ENCODE measurements at places on chromosomes 6 and 20.

GRCh38 chr6:1091900-1092299 is 220.0 kb upstream of the FOXQ1 start:
- DNase-seq = no peak

- DNase-seq = no peak
Observed at GRCh38 chr6:1631251-1631650, 21.5 kb downstream of the FOXC1 start.

GRCh38 chr6:40791004-40791403 is 203.8 kb upstream of the LRFN2 start:
- DNase-seq = no peak

- DNase-seq = no peak
Observed at GRCh38 chr6:111559188-111560097, 46.2 kb downstream of the TRAF3IP2 start.

GRCh38 chr6:35216412-35216732 is 2.6 kb downstream of the SCUBE3 start:
- no peak for DNase-seq

DNA sequence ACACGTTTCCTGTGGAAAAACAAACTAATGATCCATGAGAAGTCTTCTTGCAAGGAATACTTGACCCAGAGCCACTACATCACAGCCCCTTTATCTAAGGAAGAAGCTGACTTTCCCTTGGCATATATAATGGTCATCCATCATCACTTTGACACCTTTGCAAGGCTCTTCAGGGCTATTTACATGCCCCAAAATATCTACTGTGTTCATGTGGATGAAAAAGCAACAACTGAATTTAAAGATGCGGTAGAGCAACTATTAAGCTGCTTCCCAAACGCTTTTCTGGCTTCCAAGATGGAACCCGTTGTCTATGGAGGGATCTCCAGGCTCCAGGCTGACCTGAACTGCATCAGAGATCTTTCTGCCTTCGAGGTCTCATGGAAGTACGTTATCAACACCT is 35.4 kb downstream of the GCNT2 start:
- DNase-seq = no peak

DNA sequence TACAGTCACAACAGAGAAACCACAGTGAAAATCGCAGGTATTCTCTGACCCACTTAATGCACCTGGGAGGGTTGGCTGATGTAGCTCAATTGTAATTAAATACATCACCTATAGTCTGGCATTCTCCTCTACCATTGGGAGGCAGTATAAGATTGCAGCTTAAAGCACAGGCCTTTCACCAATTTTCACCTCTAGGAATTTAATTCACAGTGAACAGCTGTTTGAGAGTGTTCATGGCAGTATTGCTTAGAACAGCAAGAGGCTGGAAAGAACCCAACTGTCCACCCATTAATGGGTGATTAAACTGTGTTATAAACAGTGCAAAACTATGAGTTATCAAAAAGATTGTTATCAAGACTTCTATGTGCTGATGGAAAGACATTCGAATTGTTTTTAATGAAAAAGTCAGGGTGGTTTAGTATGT is 2.0 kb downstream of the EDEM2 start:
- DNase-seq = no peak

GRCh38 chr20:61814244-61814643 is 251.4 kb downstream of the TAF4 start:
- DNase-seq = no peak

DNA sequence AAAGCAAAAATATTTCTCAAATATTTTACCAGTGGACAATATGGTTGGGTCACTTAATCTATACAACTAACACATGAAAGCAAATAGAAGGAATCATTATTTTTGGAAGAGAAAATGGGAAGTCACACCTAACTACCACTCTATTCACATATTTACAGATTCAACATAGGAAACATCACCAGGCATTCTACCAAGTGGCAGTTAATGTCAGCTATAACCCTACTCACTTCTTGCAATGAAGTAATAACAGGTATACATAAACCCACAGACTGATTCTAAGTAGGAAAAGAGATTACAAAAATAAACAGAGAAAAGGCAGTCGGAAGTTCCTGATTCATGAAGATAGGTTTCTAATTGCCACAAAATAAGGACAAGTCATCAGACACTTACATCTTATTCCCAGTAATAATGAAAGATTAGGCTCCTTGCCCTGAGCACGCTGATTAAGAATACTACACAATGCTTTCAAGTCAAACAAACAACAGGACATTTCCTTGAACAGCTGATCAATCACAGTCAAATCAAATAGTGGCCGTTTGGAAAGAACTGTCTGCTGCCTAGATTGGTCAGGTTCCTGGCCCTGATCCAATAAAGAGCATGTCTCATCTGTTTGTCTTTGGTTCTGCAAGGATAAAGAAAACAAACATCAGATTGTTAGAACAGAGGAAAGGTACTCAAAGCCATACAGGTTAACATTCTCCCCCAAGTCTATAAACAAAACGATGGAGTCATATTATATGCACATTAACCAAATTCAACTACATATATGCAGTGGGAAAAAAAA is 79.2 kb upstream of the PLN start:
- DNase-seq = no peak

DNA sequence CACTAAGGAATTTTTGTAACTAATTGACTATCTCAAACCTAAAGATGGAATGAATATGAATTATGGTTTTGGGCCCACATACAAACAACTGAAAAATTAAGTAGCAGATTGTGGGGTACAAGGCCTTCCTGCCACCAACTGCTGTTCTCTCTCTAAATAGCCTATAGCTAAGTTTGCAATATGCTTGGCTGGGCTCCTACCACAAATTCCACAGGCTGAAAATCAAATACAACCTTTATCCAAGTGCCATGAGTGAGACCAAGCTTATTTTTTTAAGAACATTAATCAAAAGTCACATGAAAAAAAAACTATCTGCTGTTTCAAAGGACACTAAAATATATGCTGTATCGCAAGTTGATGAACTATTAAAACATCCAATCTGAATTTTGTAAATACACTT is 52.1 kb downstream of the TENT5A start:
- no peak for DNase-seq

DNA sequence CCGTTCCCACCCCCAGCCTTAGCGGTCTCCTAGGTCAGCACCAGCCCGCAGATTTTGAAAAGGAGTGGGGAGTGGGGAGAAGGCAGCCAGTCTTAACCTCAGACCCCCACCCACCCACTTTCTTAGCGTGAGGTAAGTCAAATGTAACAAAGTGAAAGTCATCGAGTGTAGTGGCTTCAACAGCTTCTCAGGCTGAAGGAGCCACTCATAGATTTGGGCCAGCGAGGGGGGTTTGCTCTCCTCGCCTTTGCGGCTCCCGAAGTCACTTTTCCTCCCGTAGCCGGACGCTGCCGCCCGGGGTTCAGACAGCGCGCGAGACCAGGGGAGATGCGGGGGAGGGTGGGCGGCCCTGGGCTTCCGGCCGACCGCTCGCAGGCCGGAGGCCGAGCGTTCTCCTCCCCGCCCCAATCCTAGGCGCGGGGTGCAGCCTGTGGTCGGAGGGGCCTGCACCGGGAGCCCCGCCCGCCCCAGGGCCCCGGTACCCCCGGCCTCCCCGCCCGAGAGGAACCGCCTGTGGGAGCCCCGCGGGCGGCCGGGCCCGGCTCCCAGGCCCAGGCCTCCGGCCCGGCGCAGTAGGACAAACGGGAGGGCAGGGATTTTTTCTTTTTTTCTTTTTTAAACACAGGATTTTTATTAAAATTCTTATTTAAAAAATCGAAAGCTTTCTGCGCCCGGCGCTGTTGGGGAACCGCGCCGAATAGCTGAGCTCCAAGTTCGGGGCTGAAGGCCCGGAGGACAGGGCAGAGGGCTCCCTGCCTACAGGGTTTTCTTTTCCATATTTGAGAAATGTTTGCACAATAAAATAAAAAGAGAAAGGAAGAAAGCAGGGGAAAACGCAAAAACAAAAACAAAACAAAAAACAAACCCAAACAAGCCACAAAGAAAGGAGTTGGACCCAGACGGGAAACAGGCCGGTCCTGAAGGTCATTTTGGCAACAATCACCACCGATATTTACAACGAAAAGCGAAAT is 3.2 kb downstream of the NKX2-2 start:
- DNase-seq = peak; percentile 28

GRCh38 chr6:164415832-164416563 is 893.4 kb downstream of the C6orf118 start:
- no peak for DNase-seq

DNA sequence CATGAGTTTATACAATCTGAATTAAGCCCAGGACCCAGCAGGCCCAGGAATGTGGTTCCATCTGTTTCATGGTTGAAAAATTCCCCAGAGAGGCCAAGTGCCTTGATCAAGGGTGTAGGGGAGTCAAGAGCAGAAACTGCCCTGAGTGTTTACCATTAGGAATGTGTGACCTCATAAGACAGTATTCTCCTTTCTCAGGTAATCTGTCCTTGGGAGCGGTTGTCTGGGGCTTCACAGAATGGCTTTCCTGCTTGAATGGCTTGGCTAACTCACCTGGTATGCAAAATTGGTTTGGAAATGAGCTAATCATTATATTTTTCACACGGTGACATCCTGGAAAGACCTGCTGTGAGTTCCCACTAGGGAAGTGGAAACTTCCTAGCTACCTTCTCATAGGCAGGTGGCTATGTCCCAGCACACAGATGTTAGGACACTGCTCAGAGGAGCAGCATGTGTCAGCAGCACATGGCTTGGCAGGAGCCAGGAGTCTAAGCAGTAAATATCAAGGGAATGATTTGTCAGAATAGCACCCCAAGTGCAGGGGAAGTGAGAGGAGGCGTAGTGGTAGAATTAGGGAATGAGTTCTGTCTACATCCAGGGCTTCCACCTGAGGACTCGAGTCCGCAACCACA is 17.7 kb downstream of the CLIC5 start:
- no peak for DNase-seq

- no peak for DNase-seq
Observed at GRCh38 chr6:45430590-45431202, 53.0 kb upstream of the SUPT3H start.

GRCh38 chr20:10385850-10386544 is 48.0 kb downstream of the MKKS start:
- no peak for DNase-seq

GRCh38 chr6:33205191-33206026 is 954 bp downstream of the HSD17B8 start:
- no peak for DNase-seq

- DNase-seq = peak; percentile 69
Observed at GRCh38 chr6:34242252-34243130, 5.8 kb downstream of the HMGA1 start.

Data from coronary artery (tissue), 2 donors.